ENCODE measurements at places on chromosomes 2 and 18. TPM values are rescaled to one million over a fixed set of nuclear protein-coding genes. Genes with fewer than 3 reads are reported as not detected.

DNA sequence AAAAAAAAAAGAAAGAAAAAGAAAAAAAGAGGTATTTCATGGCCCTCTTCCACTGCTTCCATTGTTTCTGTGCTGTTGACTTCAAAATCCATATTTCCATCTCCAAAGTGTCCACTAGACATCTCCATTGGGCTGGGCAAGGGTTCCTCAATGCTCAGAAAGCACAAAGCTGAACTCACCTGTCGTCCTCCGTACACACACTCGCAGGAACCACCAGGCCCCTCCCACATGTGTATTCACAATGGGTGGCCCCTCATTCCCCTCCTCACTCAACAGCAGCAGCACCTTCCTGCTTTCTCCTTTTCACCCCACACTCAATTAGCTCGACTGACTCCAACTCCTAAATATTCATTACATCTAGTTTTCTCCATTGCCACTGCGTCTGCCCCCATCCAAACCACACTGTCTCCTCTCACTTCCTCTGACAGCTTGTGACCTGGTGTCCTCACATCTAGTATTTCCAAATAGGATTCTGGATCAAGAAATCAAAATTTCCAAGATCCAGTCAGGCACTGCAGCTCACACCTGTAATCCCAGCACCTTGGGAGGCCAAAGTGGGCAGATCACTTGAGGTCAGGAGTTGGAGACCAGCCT, 25.2 kb downstream of the OSBPL1A start:
- DNase-seq: no peak

GRCh38 chr2:158221063-158222020, 119.7 kb downstream of the UPP2 start:
- DNase-seq: no peak

DNA sequence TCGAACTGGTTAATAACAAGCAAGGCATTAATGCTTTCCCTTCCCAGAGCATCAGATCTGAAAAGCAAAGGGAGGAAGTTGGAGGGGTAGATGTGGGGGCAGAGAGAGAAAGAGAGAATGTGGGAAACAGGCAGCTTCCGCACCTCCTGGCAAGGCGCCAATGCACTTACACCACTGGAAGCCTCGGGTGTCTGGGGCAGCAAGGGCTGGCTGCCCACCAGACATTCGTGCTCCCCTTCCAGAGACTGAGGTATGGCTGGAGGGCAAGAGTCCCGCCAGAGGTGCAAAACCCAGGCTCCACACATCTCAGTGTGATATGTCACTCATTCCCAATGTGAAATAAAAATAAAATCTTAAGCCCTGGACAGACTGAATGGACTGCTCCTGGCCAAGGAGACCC, 46.4 kb downstream of the TEX51 start:
- no peak for DNase-seq

DNA sequence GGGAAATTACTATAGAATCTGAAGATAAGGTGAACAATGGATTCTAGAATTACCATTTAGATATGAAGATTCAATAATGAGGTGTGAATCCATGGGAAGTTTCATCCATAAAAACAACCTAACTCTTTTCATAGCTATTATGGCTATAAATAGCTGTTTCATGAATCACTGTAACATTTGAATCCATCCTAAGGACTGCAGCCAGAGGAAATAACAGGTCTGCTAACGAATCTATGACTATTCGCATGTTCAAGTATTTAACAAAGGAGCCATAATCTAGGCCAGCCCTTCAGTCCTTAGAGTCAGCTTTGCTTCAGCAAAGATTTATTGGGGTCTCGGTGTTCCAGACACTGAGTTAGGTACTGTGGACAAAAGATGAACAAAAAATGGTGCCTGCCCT, 87.1 kb downstream of the MYOM1 start:
- DNase-seq: no peak

GRCh38 chr2:177735318-177735803, 337.2 kb downstream of the PDE11A start:
- DNase-seq: no peak

DNA sequence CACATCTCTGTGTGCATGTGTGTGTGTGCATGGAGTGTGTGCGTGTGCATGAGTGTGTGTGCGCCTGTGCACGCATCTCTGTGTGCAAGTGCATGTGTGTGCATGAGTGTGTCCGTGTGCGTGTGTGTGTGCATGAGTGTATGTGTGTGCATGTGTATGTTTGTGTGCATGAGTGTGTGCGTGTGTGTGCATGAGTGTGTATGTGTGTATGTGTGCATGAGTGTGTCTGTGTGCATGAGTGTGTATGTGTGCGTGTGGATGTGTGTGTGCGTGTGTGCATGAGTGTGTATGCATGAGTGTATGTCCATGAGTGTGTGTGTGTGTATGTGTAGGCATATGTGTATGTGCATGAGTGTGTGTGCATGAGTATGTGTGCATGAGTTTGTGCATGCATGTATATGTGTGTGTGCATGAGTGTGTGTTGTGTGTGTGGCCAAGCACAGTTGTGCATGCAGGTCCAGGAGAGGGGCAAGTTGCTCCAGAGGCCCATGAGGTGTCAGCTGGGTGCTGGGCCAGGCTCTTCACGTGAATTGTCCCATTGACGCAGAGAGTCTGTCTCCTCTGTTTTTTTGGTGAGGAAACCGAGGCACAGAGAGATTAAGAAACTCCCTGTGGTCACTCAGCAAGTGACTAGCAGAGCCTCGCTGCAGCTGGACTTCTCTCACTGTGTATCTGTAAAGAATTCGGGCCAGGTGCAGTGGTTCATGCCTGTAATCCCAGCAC, 75.5 kb downstream of the ASB1 start:
- DNase-seq: no peak

DNA sequence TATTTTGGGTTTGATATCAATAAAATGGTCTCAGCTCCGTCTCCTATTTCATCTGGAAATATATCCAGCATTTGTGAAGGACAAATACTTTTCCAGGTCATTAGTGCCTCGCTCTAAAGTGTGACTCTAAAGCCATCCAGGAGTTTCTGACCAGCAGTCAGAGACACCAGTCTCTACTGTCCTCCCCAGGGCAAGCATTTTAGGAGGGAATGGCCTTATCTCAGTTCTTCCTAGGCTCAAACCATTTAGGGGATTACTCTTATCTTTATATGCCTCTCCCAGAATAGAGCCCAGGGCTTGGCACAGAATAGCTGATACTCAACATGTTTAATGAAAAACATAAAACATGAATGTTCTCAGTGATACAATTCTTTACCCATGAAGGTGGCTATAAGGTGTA, 187.6 kb downstream of the NAPG start:
- no peak for DNase-seq

GRCh38 chr2:121237336-121237979, 47.5 kb downstream of the TFCP2L1 start:
- DNase-seq: no peak

GRCh38 chr2:112433932-112434730, 686 bp upstream of the RGPD8 start:
- DNase-seq: no peak

DNA sequence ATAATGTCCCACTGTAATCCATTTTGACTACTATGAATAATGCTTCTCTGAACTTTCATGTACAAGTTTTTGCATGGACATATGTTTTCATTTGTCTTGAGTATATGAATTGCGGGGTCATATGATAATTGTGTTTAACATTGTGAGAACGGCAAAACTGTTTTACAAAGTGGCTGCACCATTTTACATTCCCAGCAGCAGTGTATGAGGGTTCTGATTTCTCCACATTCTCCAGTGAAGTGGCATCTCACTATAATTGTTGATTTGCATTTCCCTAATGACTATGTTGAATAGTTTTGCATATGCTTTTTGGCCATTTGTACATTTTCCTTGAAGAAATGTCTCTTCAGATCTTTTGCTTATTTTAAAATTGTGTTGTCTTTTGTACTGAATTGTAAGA, 20.1 kb downstream of the NCOA1 start:
- no peak for DNase-seq

GRCh38 chr2:35864141-35864540, 491.4 kb upstream of the CRIM1 start:
- DNase-seq: no peak

DNA sequence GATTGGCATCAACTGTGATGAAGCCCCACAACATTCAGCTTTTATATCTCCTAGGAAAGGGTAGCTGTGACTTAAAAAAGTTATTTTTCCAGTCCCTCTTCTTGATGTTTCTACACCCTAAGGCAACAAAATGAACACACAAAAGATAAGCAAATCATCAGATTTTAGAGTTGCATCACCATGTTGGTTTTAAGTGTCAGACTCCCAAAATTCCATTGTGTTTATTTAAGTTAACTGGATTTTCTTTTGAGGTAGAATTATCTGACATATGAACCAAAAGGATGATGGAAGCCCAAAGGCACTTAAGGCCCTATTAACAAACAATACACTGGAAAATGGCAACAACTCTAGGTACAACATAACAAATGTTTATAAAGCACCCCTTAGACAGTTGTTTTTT, 261.7 kb upstream of the SLC39A10 start:
- no peak for DNase-seq

- DNase-seq: no peak
Observed at GRCh38 chr2:176114120-176114929, 2.3 kb upstream of the HOXD10 start.

- peak; percentile 25 for DNase-seq
Observed at GRCh38 chr2:203814661-203815540, 52.7 kb upstream of the CTLA4 start.

DNA sequence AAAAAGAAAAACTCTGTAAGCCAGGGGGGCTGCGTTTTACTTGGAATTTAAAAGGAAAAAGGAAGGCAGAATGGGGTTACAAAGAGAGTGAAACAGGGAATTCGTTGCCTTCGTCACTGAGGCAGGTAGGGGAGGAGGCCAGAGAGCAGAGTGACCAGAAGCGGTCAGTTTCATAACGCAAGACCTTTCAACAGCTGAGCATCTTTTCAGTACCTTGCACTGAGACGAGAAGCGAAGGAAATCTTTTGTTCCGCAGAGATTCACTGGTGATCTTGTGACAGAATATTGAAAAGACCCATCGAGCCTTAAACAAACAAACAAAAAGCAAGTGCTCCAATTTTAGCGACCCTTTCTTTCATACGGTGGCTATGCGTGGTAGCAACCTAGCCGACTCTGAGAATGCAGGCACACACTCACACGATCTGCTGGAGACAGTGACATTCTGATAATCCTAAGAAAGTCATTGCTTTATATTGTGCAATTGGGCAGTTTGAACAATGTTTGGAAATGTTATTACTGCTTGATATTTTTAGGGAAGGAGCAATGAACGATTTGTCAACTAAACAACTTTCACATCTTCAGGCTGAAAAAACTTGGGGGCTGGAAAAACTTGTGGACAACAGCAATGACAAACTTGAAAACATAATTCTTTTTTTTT, 93.8 kb upstream of the ODC1 start:
- DNase-seq: no peak

DNA sequence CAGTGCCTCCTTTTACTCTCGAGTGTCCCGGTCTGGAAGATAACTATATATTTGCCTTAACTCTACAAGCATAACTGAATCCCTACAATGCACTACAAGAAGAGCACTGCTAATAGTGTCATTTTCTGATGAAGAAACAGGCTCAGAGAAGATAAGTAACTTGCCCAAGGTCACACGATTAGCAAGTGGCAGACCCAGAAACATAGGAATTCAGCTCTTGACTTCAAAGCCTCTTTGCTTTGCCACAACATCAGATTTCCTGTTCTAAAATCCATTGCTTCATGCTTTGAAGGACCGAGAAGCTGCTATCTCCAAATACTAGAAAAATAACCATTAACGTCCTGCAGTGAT, 65.6 kb downstream of the HS1BP3 start:
- DNase-seq: no peak

The EPAS1 gene
- not detected for polyA plus RNA-seq

The ADGRF3 gene
- 0.13 TPM for polyA plus RNA-seq

The GNAL gene
- polyA plus RNA-seq: not detected

The DSG4 gene
- polyA plus RNA-seq: not detected

The CFAP210 gene
- polyA plus RNA-seq: not detected

The CDK5R2 gene
- not detected for polyA plus RNA-seq

The CD207 gene
- not detected for polyA plus RNA-seq
